Pancreas (tissue), 10 donors: ENCODE measurements at places on chromosomes 11 and 22. TPM values are rescaled to one million over a fixed set of nuclear protein-coding genes. Genes with fewer than 3 reads are reported as not detected.

PNPLA5 gene
- total RNA-seq: not detected

OMP gene
- total RNA-seq: not detected

FOLR3 gene
- 0.40 TPM for total RNA-seq

ZP1 gene
- total RNA-seq: not detected

SRSF8 gene
- 30.3 TPM for total RNA-seq

PRG3 gene
- total RNA-seq: not detected

KCNQ1 gene
- 59.1 TPM for total RNA-seq

PRR33 gene
- not detected for total RNA-seq

IFTAP gene
- 8.7 TPM for total RNA-seq

SLC22A12 gene
- not detected for total RNA-seq

OR8G1 gene
- not detected for total RNA-seq

C11orf16 gene
- total RNA-seq: not detected

TUBA8 gene
- 2.0 TPM for total RNA-seq

DNA sequence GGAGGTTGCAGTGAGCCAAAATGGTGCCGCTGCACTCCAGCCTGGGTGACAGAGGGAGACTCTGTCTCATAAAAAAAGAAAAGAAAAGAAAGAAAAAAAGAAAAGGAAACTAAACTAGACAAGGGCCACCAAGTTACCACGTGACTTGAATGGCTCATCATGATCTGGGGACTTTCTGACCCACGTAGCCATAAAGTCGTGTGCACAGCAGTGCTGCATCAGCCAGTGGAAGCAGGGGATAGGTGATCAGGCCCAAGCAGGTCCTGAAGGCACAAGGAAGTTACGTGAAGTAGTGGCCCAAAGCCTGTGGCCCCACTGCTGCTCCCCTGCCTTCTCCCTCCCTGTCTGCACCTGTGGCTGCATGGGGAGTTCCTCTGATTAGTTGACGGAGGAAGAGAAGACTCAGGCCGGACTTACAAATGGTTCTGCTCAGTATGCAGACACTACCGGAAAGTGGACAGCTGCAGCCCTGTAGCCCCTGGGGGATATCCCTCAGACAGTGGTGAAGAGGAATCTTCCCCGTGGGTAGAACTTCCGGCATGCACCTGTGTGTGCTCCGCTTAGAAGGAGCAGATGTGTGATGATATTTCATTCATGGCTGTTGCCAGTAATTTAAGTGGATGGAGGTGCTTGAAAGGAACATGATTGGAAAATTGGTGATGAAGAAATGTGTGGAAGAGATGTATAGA lies 18.2 kb upstream of the CD81 start:
- H3K27ac ChIP-seq: no peak overlapping the region
- no peak overlapping the region for H3K4me3 ChIP-seq
- H3K27me3 ChIP-seq: no peaks in the 10 kb centered on the region
- H3K4me1 ChIP-seq: no peaks in the 10 kb centered on the region

- no peak for DNase-seq
- H3K4me1 ChIP-seq: no peaks in the 10 kb centered on the region
- peaks cover 10% of the 10 kb centered on the region for H3K36me3 ChIP-seq
- H3K27ac ChIP-seq: no peak overlapping the region
- H3K4me3 ChIP-seq: no peak overlapping the region
These were observed 5.1 kb upstream of the ZDHHC8 start for GRCh38 chr22:20126284-20127029.

DNA sequence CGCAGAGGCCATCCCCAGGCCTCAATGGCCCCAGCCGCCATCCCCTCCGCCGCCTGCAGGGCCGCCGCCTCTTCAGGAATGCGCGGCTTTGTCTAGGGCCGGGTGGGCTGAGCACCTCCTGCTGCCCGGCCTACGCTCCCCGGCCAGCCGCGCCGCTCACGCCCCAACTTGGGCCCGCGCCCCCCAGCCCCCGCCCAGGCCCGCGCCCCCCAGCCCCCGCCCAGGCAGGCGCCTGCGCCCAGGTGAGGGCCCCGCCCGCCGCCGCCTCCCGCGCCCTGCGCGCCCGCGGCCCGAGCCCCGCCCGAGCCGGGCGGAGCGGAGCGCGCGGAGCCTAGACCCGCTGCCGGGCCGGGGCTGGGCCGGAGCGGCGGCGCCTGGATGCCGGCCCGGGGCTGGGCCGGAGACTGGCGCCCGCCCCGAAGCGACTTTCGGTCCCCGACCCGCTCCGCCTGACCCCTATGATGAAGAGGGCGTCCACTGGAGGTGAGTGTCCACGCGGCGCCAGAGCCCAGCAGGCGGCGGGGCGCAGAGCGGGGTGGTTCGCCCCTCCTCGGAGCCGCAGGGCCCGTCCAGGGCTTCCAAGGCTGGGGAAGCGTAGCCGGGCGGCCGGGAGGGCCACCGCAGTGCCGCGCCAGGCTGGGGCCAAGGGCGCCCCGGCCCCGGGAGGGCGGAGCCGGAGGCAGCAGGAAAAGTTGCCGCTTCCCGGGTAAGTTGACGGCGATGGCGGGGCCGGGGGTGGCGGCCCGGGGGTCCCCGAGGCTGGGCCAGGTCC lies 34.3 kb upstream of the PRODH start:
- no peaks in the 10 kb centered on the region for H3K27me3 ChIP-seq
- peaks cover 10% of the 10 kb centered on the region for H3K4me1 ChIP-seq
- no peaks in the 10 kb centered on the region for H3K36me3 ChIP-seq
- peak; percentile 72 for DNase-seq
- H3K27ac ChIP-seq: no peak overlapping the region

DNA sequence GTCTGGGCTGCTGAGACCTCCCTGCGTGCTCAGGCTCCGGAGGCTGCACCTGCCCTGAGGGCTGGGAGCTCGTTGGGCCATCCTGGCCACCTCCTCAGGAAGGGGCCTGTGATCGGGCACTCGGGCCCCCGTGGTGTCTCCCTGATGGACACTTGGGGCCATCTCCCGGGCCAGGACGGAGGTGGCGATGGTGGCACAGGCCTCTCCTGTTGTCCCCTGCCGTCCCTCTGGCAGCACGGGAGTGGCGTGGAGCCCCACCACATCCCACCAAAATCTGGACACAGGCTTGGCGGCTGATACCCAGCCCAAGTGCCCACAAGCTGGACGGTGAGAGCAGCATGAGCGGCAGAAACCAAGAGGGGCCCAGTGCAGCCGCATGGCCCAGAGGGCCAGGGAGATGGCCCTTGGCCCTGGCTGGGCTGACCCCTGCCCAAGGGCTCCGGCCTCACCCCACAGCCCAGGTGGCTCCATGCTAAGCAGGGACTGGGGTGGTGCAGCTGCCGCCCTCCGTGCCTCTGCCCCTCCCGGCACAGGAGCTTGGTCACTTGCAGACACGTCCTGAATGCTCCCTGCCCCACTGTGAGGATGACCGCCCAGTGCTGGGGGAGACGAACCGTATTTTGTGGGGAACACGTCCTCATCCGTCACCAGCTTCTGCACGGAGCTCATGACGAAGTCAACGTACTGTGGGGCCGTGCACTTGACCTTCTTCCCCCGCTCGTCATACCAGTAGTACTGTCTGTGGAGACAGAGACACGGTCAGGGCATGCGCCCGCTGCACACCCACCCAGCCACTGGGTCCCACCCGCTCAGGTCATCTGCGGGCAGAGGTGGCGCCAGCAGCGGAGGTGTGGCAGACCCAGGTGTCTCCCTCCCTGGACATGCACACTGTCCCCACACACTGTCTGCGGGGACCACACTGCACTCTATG lies 15.6 kb downstream of the MOB2 start:
- H3K27ac ChIP-seq: no peak overlapping the region

- no peaks in the 10 kb centered on the region for H3K27me3 ChIP-seq
- no peak overlapping the region for H3K27ac ChIP-seq
- H3K4me1 ChIP-seq: peaks cover 17% of the 10 kb centered on the region
- no peaks in the 10 kb centered on the region for H3K36me3 ChIP-seq
These were observed 74.4 kb downstream of the PPP2R1B start for GRCh38 chr11:111691741-111692140.

DNA sequence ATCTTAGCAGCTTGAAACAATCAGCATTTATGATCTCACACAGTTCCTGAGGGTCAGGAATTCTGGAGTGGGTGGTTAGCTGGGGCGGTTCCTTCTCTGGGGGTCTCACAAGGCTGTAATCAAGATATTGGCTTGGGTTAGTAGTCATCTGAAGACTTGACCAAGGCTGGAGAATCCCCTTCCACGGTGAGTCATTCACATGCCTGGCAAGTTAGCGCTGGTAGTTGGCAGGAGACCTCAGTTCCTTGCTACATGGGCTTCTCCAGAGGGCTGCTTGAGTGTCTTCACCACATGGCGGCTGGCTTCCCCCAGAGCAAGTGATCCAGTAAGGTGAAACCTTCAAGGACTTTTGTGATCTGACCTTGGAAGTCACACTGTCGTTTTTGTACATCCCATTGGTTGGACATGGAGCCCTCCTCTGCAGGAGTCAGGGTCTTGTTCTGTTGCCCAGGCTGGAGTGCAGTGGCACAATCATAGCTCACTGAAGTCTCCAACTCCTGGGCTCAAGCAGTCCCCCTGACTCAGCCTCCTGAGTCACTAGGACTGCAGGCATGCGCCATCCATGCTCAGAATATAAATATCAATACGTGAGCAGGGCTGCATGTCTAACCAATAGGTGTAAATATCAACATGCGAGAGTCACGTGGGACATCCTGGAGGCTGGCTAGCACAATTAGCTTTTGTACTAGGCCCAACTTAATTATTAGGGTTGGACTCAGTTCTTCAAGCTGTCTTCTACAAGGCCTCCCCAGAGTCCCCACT lies 7.2 kb upstream of the NIPSNAP1 start:
- H3K36me3 ChIP-seq: no peaks in the 10 kb centered on the region
- H3K4me3 ChIP-seq: no peak overlapping the region
- no peaks in the 10 kb centered on the region for H3K4me1 ChIP-seq
- DNase-seq: no peak
- H3K27me3 ChIP-seq: no peaks in the 10 kb centered on the region

DNA sequence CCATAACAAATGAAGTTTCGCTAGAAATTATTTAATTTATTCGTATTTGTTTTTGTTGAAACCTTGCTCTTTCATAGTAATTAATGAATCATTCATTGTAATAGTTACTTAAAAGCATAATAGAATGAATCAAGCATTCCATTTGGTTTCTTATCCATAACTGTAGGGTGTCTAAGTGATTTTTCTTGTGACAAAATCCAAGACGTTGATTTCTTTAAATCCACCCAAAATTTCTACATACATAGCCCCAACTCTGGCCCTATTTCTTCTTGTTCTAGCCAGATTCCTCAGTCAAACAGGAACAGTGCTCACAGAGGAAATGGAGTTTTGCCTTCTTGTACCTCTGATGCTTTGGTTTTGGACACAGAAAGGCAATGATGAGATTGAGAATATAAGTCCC lies 25.5 kb downstream of the UBASH3B start:
- no peak overlapping the region for H3K27ac ChIP-seq
- H3K36me3 ChIP-seq: no peaks in the 10 kb centered on the region
- no peak for DNase-seq

- H3K4me3 ChIP-seq: no peak overlapping the region
- H3K27me3 ChIP-seq: no peaks in the 10 kb centered on the region
- H3K27ac ChIP-seq: no peak overlapping the region
- H3K4me1 ChIP-seq: no peaks in the 10 kb centered on the region
- no peak for DNase-seq
- H3K36me3 ChIP-seq: no peaks in the 10 kb centered on the region
These were observed 172.0 kb downstream of the UVRAG start for GRCh38 chr11:75986966-75987365.

GRCh38 chr22:44682556-44683168 lies 19.3 kb upstream of the PRR5 start:
- H3K27ac ChIP-seq: no peak overlapping the region
- DNase-seq: no peak
- H3K27me3 ChIP-seq: no peaks in the 10 kb centered on the region
- H3K4me1 ChIP-seq: no peaks in the 10 kb centered on the region

- no peak overlapping the region for H3K27ac ChIP-seq
- no peaks in the 10 kb centered on the region for H3K27me3 ChIP-seq
- peaks cover 4% of the 10 kb centered on the region for H3K36me3 ChIP-seq
- no peak overlapping the region for H3K4me3 ChIP-seq
These were observed 104.1 kb downstream of the TBC1D22A start for GRCh38 chr22:46866591-46866990.

- H3K4me1 ChIP-seq: no peaks in the 10 kb centered on the region
- no peak overlapping the region for H3K4me3 ChIP-seq
- H3K36me3 ChIP-seq: no peaks in the 10 kb centered on the region
- no peak for DNase-seq
- H3K27ac ChIP-seq: no peak overlapping the region
- H3K27me3 ChIP-seq: no peaks in the 10 kb centered on the region
These were observed 66.5 kb upstream of the LIN7C start for GRCh38 chr11:27573024-27573423.

DNA sequence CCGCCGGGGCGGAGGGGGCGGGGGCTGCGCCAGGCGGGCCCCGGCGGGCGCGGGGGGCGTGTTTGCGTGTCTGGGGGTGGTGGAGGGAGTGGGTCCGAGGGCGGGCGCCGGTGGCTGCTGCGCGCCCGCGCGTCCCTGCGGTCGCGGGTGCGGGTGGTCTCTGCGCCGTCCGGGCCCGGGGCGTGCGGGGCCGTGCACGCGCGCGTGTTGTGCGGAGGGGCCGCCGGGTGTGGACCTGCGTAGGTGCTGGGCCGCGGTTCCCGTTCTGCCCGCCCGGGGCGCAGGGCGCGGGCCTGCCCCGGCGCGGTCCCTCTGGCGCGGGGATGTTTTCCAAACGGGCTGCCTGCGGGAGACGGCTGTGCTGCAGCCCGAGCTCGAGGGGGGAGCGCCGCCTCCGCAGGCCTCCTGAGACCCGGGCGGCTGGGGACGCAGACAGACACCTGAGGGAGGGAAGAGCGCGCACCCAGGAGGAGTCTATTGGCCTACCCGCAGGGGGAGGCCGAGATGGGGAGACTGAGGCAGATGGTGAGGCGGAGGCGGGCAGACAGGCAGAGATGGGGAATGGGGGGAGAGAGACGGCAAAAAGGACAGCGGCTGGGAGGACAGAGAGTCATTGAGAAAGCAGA lies 442 bp downstream of the PELI3 start:
- no peaks in the 10 kb centered on the region for H3K27me3 ChIP-seq
- DNase-seq: no peak
- H3K4me3 ChIP-seq: peak overlapping the region; percentile 66
- H3K4me1 ChIP-seq: peaks cover 5% of the 10 kb centered on the region
- H3K27ac ChIP-seq: no peak overlapping the region

GRCh38 chr11:86070142-86071056 lies 1.5 kb upstream of the PICALM start:
- DNase-seq: no peak
- no peaks in the 10 kb centered on the region for H3K36me3 ChIP-seq

- H3K36me3 ChIP-seq: no peaks in the 10 kb centered on the region
- no peaks in the 10 kb centered on the region for H3K27me3 ChIP-seq
- H3K4me1 ChIP-seq: peaks cover 12% of the 10 kb centered on the region
- no peak for DNase-seq
- no peak overlapping the region for H3K27ac ChIP-seq
These were observed 1.8 kb downstream of the FJX1 start for GRCh38 chr11:35619855-35620640.

GRCh38 chr22:20577549-20577975 lies 70.2 kb downstream of the MED15 start:
- H3K27me3 ChIP-seq: no peaks in the 10 kb centered on the region
- H3K36me3 ChIP-seq: peaks cover 11% of the 10 kb centered on the region
- DNase-seq: no peak

DNA sequence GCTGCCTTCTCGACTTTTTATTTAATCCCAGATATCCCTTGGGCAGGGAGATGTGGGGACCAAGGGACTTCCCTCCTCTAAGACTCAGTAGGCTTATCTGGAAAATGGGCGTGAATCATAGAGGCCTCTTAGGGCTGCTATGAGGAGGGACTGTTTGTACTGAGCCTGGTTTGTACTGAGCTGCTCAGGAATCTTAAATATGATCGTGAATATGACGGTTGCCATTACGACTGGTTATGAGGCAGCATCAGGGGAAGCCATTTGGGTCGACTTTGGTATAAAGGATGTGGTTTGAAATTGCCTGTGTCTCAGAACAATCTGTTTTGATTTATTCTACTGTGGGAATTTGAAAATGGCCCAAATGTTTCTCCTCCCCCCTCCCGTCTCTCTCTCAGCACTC lies 20.6 kb downstream of the TSPAN18 start:
- H3K27ac ChIP-seq: no peak overlapping the region
- no peaks in the 10 kb centered on the region for H3K4me1 ChIP-seq
- DNase-seq: no peak
- no peaks in the 10 kb centered on the region for H3K27me3 ChIP-seq
